ENCODE measurements at places on chromosomes 16 and 17.

- DNase-seq, result peak; percentile 37
These were observed at the start of gene HSD11B2 for GRCh38 chr16:67430977-67431774. HSD11B2 (plus strand) TSS chr16:67431121; CDS start chr16:67431249, 128 bp downstream.

GRCh38 chr17:77210331-77210730 is 69.6 kb downstream of the SEC14L1 start:
- no peak for DNase-seq

DNA sequence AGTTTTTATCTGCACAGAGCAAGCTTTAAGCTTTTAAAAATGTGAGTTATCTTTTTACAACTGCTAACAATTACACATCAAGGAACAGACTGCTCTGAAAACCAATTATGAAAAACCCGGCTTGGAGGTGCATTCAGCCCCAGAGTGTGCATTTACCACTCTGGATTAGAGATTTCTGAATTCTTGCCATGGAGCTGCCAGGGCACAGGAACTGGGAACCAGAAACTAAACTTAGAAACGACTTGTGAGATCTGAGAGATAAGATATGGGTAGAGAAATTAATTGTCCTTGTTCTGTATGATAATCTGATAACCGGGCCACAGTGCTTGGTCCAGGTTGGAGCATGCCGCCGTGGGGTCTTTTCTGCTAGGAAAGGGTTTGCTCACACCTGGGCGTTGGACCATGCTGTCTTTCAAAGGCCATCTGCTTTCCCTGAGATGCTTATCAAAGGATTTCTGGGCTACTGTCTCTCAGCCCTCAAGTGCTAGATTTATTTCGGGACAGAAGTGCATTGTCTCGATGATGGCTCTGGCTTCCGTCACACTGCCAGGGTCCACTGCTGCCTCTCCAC is 210.0 kb downstream of the MAF start:
- DNase-seq, result no peak

- no peak for DNase-seq
These were observed 30.4 kb upstream of the CCL1 start for GRCh38 chr17:34393401-34393800.

GRCh38 chr17:82227629-82228277 is 1.1 kb upstream of the SLC16A3 start:
- no peak for DNase-seq

- DNase-seq, result no peak
These were observed 24.2 kb downstream of the MYO15A start for GRCh38 chr17:18132711-18133110.

DNA sequence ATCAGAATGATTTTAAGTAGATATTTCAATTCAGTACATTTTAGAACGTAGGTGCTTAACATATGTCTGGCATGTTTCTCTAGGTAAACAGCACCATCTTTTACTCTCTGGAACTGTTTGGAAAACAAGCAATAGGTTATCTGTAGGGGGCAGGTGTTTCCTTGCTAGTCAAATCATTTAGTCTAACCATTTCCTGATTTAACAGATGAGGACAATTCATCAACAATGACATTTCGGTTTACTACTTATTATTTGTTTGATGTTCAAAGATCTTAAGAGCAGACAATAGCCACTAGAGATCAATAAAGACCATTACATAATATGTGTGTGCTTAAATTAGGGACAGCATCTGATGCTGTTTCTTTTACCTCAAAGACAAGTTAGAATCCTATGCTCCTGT is 173.1 kb downstream of the CEP112 start:
- DNase-seq, result no peak

DNA sequence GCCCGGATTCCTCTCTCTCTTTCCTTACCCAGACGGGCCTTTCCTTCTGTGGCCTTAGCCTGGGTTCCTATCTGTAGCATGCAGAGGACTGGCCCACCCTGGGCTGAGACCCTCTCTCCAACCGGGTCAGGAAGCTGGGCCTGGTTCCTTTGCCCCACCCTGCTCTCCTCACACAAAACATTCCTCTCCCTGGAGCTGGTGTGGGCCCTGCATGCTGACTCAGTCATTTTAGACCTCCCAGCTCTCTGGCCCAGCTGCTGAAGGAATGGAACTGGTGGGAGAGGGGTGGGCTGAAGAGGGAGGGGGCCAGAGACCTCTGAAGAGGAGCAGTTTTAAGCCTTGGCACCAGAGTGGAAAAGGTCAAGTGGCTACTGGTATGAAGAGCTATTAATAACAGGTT is 957 bp downstream of the MYL4 start:
- DNase-seq, result no peak

- DNase-seq, result no peak
These were observed 27.1 kb downstream of the USP10 start for GRCh38 chr16:84726669-84727467.

GRCh38 chr17:65527381-65527780 is 34.1 kb downstream of the AXIN2 start:
- DNase-seq, result no peak

DNA sequence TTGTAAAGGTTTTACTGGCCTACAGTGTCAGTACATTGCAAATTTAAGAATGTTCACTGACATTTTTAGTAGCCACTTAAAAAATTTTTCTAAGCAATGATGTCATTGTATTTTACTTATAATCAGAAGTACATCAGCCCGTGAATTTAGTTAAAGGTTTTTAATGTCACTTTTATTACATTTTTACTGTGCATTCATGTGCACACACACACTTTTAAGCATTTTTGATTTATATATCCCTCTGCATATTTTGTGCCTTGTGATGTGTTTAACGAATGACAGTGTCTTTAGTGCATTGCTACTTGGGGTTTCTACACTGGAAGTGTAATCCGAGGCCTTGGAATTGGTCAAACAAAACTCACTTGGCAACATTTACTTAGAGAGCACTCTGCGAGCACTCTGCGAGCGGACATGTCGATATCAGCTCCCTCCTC is 190.4 kb downstream of the WWOX start:
- DNase-seq, result no peak

DNA sequence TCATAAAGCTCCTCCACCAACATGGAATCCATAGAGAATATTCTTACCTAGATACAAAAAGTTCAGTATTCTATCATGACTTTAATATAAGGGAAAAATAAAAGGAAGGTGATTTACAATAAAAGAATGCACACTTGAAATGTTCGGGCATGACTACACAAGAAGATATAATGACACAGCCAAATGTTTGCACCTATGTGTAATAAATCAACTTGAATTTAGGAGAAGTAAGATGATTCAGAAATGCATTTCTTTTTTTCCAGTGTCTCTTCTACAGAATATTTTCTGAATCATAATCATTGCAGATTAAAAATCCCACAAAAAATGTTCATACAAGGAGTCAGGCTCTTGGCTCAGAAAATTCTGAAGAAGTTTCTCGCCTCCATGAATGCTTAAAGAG is 404.0 kb upstream of the HSBP1 start:
- DNase-seq, result no peak

- no peak for DNase-seq
These were observed 5.8 kb downstream of the ITGAM start for GRCh38 chr16:31265329-31266245.

DNA sequence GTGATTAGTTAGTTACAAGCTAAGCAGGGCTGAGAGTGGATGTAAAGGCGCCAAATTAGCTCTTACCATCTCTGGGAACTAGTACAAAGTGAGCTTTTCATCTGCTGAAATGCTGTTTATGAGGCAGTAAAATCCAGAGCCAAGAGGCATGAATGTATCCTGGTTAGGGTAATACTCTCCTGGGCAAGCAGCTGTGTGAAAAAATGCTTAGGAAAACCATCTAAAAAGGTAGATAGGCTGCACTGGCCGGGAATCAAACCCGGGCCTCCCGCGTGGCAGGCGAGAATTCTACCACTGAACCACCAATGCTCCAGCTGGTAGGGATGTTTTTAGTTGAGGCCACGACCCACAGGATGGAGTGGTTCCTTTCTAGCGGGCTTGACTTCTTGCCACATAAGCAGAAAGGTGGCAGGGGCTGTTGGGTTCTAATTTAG is 23.0 kb downstream of the VAC14 start:
- no peak for DNase-seq

DNA sequence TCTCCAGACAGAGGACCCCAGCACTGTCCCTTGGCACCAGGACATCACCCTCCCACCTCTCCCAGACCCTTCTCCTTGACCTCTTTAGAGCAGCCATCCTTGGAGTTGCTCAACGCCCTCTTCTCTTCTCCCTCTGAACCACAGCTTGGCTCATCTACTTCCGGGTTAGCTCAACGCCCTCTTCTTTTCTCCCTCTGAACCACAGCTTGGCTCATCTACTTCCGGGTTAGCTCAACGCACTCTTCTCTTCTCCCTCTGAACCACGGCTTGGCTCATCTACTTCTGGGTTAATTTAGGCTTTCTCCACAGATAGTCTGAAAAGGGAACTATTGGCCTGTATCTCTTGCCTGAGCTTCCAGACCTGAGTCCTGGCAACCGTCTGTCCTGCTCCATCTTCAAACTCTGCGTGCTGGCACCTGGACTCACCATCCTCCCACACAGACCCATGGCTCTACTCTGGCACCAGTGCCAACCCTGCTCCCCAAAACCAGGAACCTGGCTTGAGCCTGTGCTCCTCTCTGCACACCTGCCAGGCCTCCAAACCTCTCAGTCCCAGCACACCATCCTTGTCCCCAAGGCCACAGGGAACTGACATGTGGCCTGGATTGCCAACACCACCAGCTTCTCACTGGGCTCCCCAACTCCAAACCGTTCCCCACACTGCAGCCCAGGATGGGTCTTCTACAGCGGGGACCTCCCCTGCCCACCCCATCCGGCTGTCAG is 25.3 kb upstream of the FAAP100 start:
- DNase-seq, result no peak

Measured in amniotic stem cell (primary cell).